ENCODE measurements at places on chromosomes 11 and 22.

- no peak for DNase-seq
Measured at GRCh38 chr11:58442136-58442535, at the start of gene OR5B12. Gene OR5B12 (minus strand): TSS chr11:58442236. CDS start chr11:58440151, 2,085 bp downstream.

DNA sequence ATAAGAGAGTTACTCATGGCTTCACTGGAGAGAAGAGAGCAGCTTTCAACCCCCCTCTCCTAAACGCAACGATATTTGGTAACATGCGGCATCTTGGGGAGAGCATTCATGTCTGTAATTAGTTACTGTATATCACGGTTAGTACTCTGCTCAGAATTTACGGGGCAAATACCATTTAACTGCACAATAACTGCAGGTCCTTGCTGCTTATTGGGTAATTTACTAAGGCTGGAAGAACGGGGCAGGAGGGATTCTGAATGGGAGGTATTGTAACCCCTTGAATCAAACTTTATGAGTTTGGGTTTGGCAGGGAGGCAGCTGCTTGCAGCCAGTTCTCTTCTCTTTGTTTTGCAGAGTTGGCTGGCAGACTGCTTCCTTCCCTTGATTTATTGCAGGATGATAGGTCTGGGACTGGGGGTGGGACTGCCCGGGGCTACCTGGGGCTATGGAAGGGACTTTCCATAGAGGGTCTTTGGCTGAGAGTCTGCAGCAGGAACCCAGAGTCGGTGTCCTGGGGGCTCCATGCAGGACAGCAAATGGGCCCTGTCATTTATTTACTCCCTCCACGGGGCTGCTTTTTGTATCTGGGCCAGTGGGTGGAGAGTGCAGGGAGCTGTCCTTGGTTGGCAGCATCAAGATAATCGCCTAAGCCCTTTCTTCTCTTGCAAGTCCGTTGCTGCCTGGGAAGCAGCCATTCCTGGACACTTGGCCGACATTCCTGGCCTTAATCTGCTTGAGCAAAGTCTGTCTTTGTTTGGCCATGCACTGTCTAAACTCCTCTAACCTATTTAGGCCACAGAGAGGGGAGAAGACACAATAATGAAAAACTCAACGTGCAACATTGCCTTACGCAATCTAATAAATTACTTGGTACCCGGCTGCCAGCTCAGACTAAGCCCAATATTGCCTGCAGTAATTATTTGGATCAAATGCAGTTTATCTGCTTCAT is 188.9 kb downstream of the ST3GAL4 start:
- no peak for DNase-seq

GRCh38 chr11:67504950-67505581 is at the start of gene PITPNM1:
Gene PITPNM1 (minus strand): TSS chr11:67505363. CDS start chr11:67504180, 1,183 bp downstream.
- peak; percentile 92 for DNase-seq

DNA sequence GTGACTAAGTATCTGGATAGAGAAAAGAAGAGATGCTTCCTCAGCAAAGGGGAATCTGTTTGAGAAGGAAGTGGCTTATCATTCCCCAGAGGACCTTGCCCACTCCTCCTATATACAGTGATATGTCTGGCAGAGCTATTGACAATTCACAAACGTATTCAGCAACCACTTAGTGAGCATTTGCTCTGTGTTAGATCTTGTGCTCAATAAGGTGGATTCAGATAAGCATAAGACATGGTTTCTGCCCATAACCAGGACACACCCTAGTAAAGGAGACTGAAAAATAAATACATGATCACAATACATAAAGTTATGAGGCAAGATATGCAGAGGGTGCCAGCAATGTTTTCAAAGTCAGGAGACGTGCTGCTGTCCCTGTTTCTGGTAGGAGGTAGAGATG is 1.4 kb downstream of the TMEM9B start:
- no peak for DNase-seq

GRCh38 chr11:112318661-112319060 is 58.0 kb upstream of the PLET1 start:
- no peak for DNase-seq

DNA sequence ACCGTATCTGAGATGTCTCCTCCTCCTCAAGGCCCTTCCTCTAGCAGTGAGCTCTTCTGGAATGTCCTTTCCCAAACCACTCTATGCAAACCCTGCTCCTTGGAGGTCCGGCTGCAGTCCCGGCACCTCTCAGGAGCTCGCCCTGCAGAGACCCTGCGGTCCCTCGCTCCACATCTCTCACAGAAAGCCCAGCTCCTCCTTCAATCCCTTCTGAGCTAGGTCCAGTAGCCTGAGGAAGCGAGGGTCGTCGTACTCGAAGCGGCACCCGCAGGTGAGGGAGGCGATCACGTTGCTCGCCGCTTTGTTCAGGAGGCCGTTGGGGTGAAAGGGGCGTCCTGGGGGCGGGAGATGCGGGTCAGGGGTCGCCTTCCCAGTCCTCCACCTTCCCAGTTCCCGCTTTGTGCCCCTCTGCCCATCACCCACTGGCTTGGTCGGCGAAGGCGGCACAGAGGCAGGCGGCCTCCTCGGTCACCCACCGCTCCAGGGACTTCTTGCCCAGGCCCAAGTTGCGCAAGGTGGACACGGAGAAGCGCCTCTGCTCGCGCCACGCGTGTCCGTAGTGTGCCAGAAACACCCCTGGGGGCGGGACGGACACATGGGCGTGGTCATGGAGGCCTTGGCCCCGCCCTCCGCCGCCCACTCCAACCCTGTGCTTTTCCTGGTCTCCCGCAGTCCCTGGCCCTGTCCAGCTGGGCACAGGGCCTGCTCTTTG is 21.5 kb upstream of the CYP2D6 start:
- DNase-seq = no peak

DNA sequence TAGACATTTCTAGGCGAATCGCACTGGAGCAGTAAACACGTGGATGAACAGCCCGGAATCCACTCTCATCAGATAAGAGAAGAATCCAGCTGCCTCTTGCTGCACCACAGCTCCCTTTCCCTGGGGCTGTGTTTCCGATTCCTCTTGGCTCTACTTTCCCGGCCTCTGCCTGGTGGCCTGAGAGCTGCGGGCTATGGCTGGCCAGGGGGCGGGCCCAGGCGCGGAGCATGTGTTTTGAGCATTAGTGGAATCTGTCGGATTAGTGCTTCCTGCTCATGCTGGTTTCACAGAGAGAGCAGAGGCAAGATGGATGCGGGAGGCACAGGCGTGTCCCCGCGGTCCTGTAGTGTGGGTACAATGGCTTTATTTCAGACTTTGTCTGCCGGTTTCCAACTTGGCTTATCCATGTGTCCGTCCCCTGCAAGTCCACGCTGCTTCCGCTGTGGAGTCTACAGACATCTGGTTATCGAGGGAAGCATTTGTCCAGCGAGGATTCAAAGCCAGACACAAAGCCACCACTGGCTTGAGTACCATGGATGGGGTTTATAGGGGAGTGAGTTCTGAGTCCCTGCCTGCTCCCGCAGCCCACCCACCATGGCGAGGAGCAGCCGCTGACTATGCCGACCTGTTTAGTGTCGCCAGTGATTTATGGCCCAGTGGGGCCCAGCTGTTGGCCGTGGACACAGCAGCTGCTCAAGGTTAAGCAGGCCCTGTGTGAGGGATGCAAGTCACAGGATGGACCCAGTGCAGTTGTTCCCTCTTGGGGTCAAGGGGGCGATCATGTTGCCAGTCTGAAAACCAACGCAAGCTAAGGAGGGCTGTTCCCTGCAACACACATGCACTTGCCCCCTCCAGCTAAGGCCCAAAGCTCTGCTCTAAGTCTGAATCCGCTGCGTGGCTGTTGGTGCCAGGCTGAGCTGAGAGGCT is 43.3 kb upstream of the EP300 start:
- DNase-seq = no peak
